HFF-Myc (cell line): ENCODE measurements at places on chromosomes 2 and 18.

- no peak for DNase-seq
Measured at GRCh38 chr2:23377771-23378170, 7.2 kb upstream of the KLHL29 start.

DNA sequence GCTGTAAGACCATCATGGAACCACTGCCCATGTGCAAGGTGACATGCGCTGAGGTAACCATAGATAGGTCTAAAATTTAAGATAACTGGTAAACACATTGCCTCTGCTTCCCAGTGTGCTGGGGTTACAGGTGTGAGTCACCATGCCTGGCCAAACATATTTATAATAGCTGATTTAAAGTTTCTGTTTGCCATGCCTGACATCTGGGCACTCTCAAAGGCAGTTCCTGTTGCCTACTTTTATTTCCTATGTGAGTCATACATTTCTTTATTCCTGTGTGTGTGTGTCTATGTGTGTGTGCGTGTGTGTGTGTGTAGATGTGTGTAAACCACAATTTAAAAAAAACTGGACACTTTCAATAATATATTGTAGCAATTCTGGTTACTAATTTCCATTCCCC, 415.2 kb upstream of the NETO1 start:
- peak; percentile 20 for DNase-seq

- DNase-seq, result no peak
Measured at GRCh38 chr2:105373895-105374401, 24.9 kb downstream of the FHL2 start.

- DNase-seq, result no peak
Measured at GRCh38 chr2:46274586-46274985, 22.6 kb upstream of the EPAS1 start.

DNA sequence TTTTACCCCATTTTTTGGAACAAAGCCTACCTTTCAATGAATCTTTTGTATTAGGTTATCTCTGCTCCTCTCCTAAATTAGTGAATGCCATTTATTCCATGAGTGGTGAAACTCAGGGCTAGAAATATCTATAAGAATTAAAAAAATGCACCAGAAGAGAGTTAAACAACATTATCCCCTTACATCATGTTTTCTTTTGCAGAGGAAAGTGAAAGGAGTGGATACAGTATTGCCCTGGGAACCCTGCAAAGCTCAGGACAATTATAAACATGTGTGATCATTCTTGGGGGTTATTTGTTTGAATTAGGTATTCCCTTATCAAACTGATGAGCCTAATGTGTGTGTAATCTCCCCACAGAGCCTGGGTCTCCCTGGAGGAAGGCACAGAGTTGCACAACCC, 559.2 kb downstream of the RNF144A start:
- DNase-seq, result no peak

- no peak for DNase-seq
Measured at GRCh38 chr2:17482651-17483050, 35.6 kb downstream of the RAD51AP2 start.

- no peak for DNase-seq
Measured at GRCh38 chr2:219702796-219703545, 75.5 kb downstream of the SLC4A3 start.

DNA sequence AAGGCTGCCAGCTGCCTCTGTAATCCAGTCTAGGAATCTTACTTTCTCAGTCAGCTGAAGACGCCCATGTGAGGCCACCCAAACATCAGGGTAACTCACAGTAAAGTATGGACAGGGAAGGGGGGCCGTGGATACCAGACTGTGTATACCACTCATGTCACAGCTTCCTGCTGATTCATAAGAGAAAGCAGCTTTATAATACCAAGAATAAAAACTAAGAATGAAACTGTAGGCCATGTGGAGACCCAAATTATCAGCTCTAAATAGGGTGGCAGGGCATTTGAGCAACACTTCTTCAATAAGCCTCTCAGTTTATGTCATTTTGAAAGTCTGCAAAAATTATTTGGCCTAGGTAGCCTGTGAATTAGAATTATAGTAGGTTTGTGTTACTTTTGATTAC, 115.0 kb upstream of the CDCA7 start:
- DNase-seq, result no peak

DNA sequence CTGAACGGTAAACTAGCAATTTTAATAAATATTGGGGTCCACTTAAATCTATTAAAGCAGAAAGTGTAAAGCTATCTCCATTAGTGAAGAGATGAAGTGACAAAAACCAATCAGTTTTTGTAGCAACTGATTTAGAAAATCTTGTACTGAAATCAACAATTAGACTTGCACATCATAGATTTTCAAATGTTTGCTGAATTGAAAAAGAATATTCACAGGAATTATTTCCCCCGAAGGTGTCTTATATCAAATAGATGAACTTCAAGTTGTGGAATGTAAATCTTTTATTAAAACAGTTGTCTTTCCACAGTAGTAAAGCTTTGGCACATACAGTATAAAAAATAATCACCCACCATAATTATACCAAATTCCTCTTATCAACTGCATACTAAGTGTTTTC, 48.7 kb downstream of the ATIC start:
- no peak for DNase-seq

DNA sequence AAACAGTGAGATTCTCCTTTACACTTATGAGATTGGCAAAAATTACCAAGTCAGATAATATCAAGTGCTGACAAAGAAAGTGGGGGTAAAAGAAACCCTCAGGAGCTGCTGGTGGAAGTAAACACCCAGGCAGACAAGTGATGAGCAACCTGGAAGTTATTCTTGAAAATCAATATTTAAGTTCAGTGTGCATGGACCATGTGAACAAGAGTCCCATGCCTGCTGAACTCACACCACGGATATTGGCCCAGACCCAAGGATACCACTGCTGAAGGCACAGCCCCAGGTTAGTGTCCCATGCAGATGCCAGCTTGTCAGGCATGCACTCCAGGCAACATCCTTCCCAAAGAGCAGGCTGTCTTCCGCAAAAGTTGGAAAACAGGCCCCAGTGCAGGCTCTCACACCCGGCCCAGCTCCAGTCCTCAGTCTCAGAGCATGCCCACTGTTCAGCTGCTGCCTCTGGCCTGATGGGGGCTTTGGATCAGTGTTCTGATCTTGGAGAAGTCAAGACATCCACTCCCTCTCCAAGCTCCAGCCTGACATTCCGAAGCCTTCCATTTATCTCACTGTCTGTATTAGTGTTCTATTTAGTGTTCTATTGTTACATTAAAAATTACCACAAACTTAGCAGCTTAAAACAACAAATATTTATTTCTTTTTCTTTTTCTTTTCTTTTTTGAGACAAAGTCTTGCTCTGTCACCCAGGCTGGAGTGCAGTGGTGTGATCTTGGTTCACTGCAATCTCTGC, 70.0 kb downstream of the HS1BP3 start:
- DNase-seq, result no peak

GRCh38 chr2:30272761-30273573, 41.6 kb downstream of the LBH start:
- DNase-seq, result peak; percentile 16

- DNase-seq, result no peak
Measured at GRCh38 chr2:106868275-106868674, 17.7 kb downstream of the ST6GAL2 start.

DNA sequence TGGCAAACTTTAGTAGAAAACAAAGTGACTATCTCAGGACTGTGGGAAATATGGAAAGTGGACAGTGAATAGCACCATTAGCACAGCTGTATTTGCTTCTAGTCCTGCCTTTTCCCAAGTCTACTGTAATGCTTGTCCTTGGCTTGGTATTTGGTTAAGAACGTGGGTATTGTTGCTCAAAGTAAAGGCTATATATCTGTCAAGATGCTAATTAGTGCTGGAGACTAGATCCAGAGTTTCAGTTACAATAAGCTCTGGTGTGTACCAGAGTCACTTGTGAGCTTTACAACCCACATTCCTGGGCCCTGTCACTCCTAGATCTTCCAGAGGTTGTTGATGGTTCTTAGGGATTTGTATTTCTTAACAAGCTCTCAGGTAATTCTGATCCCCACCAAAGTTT, 313.6 kb downstream of the SLC8A1 start:
- DNase-seq, result no peak

DNA sequence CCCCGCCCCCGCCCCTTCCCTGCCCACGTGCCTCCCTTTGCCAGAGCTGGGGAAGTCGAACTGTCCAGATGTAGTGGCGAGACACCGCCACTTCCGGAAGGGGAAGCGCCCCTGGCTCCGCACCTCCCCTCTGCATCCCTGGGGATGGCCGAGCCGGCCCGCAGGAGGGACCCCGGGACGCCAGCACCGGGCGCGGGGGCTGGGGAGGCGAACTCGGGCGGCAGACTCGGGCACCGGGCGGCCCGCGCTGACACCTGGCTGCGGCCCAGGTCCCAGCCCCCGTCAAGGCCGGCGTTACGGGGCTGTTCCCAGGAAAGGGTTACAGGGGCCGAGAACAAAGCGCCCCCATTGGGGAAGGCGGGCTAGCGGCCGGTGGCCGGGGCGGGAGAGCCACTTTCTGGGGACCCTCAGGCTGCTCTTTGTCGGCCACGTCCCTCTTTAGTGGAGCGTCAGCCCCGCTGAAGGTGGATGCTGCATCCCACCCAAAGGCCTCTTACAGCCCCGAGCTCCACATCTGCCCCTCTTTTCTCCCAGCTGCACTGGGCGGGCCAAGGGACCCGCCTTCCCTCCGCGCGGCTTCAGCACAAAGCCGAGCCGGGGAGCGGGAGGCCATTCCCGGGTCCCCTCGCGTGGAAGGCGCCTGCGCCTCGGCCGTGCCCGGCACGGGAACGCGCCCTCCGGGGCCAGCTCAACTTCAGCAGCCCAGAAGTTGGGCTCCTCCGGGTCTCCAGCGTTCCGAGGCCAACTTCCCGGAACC, 1.3 kb downstream of the SDC1 start:
- DNase-seq, result no peak

- no peak for DNase-seq
Measured at GRCh38 chr2:37625796-37626571, 45.5 kb downstream of the CDC42EP3 start.

- DNase-seq, result no peak
Measured at GRCh38 chr18:49096021-49096420, 145.3 kb upstream of the SMAD7 start.

DNA sequence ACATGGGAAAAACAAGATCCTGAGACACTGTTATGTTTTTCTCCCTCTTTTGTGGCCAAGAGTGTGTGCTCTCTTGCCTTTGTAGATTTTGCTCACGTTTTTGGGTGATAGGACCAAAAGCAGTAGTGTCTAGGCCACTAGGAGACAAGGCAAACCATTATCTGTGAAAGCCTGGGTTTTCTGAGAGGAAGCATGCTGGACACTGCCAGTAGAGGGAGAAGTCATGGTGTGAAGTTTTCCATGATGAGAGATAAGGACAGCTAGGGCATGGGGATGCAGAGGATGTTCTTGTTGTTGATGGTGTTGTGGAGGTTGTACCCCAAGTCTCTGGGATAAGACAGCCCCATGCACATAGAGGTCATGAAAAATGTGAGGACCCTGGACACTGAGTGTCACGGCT, 285.3 kb downstream of the SOX11 start:
- no peak for DNase-seq

- no peak for DNase-seq
Measured at GRCh38 chr2:140508756-140509155, 1622.1 kb downstream of the LRP1B start.

GRCh38 chr2:179691235-179691634, 170.2 kb downstream of the ZNF385B start:
- DNase-seq, result no peak

- DNase-seq, result no peak
Measured at GRCh38 chr2:85812094-85812735, 58.4 kb downstream of the ATOH8 start.

DNA sequence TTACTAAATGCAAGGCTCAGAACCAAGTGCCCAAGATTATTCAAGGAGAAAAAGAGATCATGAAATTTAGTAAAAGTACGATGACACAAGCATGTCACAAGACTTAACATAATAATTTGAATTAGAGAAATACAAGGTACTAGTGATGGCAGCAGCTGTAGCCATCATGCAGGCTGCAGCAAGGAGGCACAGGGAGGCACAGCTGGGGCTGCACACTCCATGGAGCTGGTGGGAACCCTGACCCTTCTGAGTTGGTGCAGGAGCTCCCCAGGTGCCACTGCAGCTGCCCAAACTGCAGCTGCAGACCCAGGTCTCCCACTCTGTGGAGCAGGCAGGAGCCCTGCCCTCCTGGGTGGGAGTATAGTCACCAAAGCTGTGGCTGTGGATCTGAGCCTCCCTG, 46.0 kb downstream of the COL3A1 start:
- no peak for DNase-seq

DNA sequence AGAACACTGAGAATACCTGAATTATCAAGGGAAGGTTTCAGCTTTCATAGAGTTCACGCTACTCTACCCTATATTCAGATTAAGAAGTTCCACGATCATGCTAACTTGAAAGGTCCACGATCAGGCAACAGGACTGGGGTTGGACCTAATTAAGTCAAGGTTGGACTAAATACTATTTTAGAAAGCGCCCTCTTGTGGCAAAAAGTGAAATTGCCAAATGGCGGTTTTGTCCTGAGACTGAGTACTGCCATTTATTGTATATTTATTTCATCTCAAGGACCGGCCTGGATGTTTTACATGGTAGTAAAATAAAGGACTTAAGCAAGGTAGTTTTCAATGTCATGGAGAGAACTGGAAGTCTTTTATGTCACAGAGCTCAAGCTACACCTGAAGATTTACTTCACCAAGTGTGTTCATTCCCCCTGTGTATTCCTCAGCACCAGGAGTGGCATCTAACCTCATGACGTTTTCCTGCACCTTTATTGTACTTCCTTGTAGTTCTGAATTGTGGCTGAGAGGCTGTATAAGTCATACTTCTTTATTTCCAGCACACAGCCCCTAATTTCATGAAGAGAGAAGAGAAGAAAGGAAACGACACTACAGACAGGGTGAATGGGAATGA, 56.8 kb downstream of the SRD5A2 start:
- peak; percentile 43 for DNase-seq
